Liver (tissue), 10 donors: ENCODE measurements at places on chromosomes 1 and 21.

DNA sequence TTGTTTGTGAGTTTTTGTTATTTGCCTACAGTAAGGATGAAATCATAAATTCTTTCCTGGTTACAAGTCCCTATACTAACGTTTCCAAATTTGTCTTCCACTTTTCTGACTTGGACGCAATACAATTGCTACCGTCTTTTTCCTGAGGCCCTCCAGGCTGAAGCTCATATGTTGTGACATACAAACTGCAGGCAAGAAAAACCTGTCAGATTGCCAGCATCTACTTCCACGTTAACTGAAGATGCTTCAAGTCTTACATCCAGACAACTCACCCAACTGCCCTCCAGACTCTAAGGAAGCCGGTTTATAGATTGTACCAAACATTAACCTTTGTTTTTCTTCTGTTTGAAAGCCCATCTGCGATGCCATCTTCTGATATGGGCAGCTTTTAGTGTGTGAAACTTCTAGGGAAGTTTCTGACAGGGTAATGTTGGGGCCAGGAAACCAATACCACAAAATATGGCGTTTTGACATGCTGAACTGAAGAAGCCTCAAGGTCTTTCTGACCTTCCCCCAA is 21.4 kb upstream of the RNF11 start:
- DNase-seq: no peak

DNA sequence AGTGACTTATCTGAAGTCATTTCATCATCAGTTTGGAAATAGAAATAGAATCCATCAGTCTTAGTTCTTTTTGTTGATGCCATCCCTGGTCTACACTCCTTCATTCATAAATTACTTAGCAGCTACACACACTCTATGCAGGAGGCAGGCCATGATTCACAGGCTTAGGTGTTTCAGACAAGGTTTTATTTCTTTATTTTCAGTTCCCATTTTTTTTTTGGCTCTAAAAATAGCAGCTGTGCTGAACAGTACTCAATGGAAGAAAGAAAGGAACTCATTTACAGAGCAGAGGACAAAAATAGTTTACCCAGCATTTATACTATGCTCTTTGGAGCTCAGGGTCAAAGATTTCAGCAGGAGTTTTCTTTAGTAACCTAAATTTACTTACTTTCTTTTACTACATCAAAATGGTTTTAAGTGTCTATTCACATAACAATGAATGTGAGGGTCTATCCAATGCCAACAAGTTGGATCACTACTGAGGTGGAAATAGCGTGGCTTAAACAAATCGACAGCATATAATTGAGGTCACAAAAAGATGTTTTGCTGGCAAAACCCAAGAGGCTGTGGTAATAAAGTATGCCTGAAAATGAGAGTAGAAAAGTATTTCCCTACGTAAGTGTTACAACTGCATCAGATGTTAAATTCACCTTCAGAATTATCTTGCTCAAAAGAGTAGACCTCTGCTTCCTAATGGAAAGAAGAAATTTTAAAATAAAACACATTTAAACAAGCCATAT is 7.7 kb downstream of the KRTAP19-8 start:
- DNase-seq: no peak

- no peak for DNase-seq
Observed at GRCh38 chr1:167566766-167567165, 13.2 kb upstream of the CREG1 start.

GRCh38 chr1:206878456-206878855 is 13.0 kb downstream of the IL20 start:
- no peak for DNase-seq

- no peak for DNase-seq
Observed at GRCh38 chr1:248187363-248187762, 9.7 kb upstream of the OR2M3 start.

DNA sequence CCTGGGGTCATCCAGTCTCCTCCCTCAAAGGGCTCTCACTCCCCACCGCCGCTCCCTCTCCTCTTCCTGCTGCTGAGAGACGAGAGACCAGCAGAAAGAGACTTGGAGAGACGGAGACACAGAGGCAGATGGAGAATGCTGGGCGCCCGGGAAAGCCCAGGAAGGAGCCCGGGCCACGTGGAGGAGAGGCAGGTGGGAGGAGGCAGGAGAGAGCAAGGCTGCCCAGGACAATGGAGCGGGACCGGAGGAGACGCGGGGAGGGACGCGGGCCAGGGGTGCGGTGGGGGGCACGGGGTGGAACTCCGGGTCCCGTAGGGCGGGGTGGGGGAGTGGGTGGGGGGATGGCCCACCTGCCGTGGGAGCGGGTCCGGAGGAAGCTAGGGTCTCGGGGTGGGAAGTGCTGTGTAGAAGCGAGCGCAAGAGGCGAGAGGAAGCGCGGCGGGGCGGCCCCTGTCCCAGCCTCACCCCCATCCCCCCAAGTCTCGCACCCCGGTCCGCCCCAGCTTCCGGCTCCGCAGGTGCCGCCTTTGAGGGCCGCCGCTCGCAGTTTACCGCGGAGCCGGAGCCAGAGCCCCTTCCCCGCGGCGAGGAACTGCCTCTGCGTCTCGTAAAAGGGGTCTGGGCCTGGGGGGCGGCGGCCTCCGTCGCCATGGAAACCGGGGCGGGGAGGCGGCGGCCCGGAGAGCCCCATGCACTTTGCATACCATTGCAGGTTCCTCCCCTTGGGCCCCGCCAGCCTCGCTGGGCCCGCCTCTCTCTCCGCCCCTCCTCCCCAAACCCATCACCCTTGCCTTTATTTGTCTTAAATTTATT is 11.7 kb upstream of the EPHA2 start:
- DNase-seq: no peak

- no peak for DNase-seq
Observed at GRCh38 chr1:114547076-114547475, 34.3 kb downstream of the BCAS2 start.

GRCh38 chr1:156658496-156658895 is 16.6 kb downstream of the BCAN start:
- DNase-seq: no peak

DNA sequence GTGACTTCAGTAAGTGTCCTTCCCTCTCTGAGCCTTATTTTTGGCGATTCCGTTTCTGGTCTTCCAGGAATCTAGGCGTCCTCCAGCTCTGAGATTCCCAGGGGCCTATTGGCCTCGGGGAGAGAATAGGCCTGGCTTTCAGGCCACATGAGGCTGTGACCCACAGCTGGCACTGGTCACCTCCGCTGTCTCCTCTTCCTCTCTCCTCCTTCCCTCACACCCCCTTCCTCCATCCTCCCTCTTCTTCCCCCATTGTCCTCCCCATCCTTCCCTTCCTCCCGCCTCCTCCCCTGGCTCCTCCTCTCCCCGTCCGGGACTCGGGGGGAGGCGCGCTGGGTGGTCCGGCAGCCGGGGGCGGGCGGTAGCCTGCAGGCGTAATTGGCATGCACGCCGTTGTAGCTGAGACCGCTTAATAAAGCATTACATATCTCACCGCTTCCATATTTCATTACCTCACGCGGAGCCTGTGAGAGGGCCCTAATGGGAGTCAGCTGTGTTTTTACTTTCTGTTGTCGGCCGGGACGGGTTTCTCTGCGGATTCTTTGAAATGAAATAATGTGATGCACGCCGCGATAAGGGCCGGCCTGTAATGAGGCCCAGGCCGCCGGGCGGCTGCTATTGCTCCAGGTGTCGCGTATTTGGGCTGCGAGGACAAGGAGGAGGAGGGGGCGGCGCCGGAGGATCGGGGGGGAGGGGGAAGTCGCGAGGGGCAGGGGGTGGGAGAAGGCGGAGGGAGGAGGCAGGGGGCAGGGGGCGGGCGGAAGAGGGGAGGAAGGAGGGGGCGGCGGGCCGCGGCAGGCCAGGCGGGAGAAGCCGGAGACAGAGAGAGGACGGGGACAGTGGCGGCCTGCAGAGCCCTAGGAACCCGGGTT is 95.3 kb downstream of the FOXD2 start:
- DNase-seq: no peak

- DNase-seq: no peak
Observed at GRCh38 chr1:162179121-162179520, 109.6 kb downstream of the NOS1AP start.

GRCh38 chr1:209134001-209134400 is 449.5 kb upstream of the CAMK1G start:
- DNase-seq: no peak
